Left ventricle myocardium inferior (tissue), 1 donor: ENCODE measurements at places on chromosomes 5 and 9. TPM values are rescaled to one million over a fixed set of nuclear protein-coding genes. Genes with fewer than 3 reads are reported as not detected.
A peak's percentile ranks its signal among the peaks of the same experiment; 100 is the strongest.

EGFLAM gene
- total RNA-seq, result 8.9 TPM

PCDHB3 gene
- total RNA-seq, result 0.77 TPM

- no peaks in the 10 kb centered on the region for H3K27me3 ChIP-seq
- H3K27ac ChIP-seq, result no peak overlapping the region
- H3K36me3 ChIP-seq, result peaks cover 12% of the 10 kb centered on the region
- H3K4me3 ChIP-seq, result no peak overlapping the region
These were observed 17.8 kb upstream of the ZNF622 start for GRCh38 chr5:16483361-16483760.

DNA sequence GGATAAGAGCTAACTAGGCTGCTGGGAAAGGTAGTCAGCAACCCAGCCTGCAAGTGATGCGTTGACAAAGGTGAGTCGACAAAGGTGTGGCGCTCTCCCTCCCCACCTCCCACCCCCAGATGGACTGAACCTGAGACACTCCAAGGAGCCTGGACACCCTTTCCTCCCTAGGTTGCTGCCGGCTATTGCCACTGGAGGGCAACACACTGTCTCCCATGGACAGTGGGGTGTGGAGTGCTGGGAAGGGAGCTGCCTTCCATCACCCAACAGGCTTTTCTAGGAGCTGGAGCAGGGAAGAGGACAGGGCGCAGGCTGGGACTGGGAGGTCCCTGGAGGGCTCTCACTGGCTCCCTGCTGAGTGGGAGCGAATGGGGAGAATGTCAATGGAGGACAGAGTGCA lies 75.4 kb upstream of the ARAP3 start:
- H3K4me1 ChIP-seq, result peaks cover 26% of the 10 kb centered on the region
- peaks cover 86% of the 10 kb centered on the region for H3K27me3 ChIP-seq
- H3K4me3 ChIP-seq, result no peak overlapping the region
- H3K27ac ChIP-seq, result no peak overlapping the region

- H3K27me3 ChIP-seq, result no peaks in the 10 kb centered on the region
- H3K4me1 ChIP-seq, result peaks cover 9% of the 10 kb centered on the region
- peak overlapping the region; percentile 56 for H3K27ac ChIP-seq
- DNase-seq, result no peak
These were observed 25.8 kb downstream of the CD180 start for GRCh38 chr5:67170767-67171166.

DNA sequence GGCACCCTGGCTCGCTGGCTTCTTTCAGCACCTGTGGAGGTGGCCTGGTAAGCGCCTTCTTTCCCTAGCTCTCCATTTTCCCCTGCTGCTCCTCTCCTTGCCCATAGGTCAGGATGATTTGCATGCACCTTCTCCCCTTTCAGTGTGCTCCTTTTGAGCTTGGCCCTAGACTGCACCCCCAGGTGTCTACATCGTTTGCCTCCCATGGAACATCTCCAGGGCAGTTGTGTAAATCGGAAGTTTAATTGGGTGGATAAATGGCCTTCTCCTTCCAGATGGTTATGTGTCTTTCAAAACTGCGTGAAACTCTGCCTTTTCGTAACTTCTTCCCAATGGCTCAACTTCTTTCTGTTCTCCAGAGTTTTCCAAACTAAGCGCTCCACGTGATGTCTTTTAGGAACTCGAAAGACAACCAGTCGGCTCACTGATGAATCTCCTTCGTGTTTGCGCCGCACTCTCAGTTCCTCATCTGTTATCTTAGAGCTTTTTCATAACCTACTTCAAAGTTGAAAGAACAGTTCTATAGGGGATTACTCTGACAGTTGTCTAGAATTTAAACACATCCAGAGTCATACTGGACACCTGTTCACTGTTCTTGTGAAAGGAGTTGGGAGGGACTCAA lies 1.7 kb downstream of the ADAMTS19 start:
- no peaks in the 10 kb centered on the region for H3K36me3 ChIP-seq
- H3K27ac ChIP-seq, result no peak overlapping the region
- no peak for DNase-seq
- peaks cover 24% of the 10 kb centered on the region for H3K4me1 ChIP-seq

DNA sequence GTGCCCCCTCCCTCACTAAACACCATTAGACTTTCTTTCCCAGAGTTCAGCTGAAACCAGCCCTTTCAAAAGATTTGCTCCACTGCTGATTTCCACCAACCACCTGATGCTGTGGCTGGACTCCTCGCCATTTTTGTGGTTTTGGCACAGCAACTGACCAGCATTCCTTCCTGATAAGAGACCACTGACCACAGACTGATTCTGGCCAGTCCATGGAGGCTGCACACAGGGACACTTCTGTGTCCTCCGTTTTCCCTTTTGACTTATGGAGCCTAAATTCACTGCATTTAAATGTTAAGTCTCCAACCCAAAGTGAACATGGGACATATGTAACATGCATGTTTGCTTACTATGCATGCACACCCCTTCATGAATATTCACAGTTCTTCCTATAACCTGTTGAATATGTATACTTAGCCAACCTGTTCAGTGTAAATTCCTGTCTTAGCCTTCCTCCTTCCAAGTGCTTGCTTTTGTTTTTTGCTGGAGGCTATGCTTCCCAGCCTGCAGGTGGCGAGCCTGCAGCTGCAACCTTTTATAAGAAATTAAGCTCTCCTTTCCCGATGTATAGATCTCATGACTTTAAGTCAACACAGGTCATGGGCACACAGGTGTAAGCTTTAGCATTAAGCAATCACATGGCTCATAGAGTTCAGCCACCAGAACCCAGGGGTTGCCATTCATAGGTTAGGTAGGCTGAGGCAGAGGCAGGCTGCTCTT lies 78.7 kb downstream of the ACTL7B start:
- peaks cover 12% of the 10 kb centered on the region for H3K4me1 ChIP-seq
- H3K36me3 ChIP-seq, result no peaks in the 10 kb centered on the region
- H3K27me3 ChIP-seq, result peaks cover 31% of the 10 kb centered on the region
- peak overlapping the region; percentile 26 for H3K27ac ChIP-seq
- no peak overlapping the region for H3K4me3 ChIP-seq

DNA sequence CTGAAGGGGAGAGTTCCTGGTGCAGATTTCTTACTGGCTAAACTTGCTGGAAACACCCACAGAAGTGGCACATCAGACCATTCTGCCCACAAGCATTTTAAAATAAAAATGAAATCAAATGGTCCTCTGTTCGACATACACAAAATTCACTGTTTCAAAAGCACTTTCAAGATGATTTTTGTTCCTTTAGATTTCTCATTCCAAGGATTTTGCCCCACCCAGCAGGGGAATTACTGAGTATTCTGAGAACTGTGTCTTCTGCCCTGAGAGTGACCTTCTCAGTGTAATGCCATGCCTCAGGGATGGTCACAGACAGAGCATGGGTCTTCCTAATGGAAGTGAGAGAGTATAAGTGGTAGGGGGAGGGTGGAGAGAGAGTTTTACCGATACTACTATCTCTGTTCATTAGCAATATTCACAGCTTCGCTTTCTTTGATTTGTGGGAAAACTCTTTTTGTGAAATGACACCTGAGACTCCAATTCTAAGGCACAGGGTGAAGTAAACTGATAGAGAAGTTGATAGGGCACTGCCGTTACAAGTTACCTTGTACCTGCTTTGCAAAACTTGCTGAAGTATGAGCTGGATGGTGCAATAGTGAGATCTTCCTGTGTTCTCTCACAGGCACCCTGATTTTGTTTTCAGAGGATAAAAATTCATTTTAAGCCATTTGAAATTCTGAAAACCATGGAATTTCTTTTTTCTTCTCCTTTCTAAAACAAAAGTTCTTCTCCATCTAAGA lies 95.8 kb upstream of the CD180 start:
- peaks cover 23% of the 10 kb centered on the region for H3K4me1 ChIP-seq
- no peaks in the 10 kb centered on the region for H3K36me3 ChIP-seq
- no peak for DNase-seq
- peak overlapping the region; percentile 79 for H3K27ac ChIP-seq
- no peak overlapping the region for H3K4me3 ChIP-seq
